Fibroblast of skin of left biceps (primary cell): ENCODE measurements at places on chromosomes 4 and X.

DNA sequence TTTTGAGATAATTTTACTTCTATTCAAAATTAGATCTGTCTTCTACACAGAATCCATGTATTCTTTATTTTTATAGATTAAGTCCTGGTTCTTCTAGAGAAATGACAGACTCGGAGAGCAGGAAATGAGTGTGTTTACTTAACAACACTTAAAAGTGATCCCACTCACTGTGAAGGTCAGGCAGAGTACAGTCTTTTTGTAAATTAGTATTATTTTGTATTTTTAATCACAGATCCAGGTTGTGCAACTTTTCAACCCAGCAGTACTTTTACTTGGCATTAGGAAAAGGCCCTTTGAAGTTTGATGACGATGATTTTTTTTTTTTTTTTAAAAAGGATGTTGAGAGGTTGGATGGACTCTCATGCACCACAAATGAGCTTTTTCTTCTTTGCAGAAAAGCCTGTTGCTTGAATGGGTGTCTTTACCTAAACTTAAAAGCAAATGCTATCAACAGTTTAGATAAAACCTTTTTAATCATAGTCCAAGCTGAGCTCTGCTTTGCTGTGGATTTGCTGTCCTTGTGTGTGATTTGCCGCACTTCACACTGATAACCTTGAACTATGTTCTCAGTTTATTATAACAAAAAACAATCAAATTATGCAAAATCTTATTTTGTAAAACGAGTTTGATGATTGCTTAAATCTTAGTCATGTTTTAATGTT is 114.1 kb downstream of the MXRA5 start:
- DNase-seq = no peak

DNA sequence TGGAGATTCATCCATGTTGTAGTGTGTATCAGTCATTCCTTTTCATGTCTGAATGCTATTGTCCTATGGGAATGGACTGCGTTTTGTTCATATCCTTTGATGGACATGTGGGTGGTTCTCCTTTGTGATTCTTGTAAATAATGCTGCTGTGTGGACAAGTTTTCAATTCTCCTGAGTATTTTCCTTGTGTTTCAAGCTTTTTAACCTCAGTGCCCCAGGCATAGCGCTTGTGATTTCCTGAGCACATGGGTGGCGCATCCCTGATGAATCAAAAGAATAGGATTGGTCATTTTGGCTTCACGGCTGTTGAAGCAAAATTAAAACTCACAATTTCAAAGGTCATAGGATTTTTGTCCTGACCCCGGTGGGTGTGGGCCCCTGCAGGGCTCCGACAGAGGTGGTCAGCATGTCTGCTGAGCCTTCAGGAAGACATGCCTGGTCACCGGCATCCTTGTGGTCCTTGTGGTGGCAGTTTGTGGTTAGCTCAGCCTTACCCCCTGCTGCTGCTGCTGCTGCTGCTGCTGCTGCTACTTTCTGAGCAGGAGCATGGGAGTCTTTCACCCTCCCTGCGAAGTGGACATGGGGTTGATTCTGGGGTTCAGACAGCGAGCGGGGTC is 30.0 kb downstream of the SHROOM2 start:
- DNase-seq = no peak

GRCh38 chr4:40421839-40422708 is 86.9 kb downstream of the CHRNA9 start:
- no peak for DNase-seq

GRCh38 chr4:3656416-3657356 is 109.5 kb upstream of the ADRA2C start:
- DNase-seq = no peak

DNA sequence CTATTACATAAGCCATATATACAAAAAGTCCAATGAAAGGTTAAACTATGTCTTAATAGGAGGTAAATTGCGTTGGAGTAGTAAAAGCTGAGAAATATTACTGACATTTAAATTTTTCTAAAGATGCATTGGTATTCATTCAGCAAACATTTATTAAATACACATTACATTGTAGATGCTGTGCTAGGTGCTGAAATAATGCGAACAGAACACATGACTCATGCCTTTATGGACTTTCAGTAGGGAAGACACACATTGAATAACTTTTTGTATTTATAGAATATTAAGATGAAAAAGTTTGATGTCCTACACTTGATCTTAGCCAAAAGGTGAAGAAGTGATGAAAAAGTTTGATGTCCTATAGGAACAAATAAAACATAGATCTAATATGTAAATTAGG is 871.1 kb upstream of the SLIT2 start:
- no peak for DNase-seq
